Activated naive CD4-positive, alpha-beta T cell treated with Interleukin-2 at 50 U/mL for 16 hours (primary cell): ENCODE measurements at places on chromosomes 3 and 15.

GRCh38 chr15:67253549-67254237 lies 768 bp downstream of the AAGAB start:
- DNase-seq = no peak

- no peak for DNase-seq
Measured at GRCh38 chr3:105083945-105084344, 282.8 kb upstream of the ALCAM start.

DNA sequence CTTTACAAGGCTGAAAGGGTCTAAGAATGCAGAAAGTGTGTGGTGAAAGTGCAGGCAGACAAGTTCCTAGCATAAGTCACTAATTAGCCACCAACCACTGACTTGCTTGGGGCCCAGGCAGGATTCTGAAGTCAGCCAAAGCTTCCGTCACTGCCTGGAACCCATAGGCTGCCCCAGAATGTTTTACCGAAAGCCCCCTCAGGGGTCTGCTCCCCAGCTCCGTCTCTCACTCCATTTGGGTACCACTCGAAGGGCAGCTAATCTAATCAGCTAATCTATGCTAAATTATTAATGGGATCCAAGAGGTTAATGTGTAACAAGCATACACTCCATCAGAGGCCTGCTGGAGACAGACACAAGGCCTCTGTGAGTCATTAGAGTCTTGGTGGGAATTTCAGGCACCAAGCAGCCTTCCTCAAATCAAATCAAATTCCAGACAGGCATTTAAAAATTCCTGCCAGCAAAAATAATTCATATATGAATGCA lies 13.2 kb downstream of the ADAMTS9 start:
- no peak for DNase-seq

- no peak for DNase-seq
Measured at GRCh38 chr3:139130390-139131140, 85.9 kb upstream of the PRR23C start.

DNA sequence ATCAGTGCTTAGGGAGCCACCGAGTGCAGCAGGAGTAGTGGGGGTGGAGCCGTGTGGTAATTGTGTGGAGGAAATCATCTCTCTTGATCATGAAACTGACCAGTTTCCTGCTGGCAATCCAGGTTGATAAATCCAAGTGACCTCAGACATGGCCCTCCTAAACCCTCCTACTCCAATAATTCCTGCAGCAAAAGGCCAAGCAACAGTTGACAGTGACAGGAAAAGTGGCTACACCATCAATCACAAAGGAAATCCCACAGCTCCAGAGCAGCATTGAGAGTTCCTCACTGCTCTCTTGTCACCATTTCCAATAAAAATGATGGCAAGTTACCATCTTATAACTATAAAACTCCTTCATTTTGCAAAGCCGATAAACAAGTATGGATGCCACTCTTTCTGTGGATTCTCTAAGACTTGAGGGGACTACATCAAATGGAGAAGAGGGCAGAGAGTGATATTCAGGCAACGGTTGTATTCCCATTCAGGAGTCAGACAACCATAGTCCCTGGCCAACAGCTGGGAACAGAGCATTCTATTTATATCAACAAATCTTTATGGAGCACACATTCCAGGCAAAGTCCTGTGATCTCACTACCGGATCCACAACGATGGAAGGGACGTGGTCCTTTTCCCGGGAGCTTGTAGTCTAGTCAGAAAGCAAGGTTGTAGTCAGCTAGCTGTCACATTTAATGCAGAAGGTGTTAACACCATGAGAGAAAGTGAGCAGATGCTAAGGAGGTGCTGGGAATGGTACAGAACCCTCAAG lies 312.5 kb upstream of the CTNNB1 start:
- DNase-seq = no peak
